ENCODE measurements at places on chromosomes 2 and 18.

DNA sequence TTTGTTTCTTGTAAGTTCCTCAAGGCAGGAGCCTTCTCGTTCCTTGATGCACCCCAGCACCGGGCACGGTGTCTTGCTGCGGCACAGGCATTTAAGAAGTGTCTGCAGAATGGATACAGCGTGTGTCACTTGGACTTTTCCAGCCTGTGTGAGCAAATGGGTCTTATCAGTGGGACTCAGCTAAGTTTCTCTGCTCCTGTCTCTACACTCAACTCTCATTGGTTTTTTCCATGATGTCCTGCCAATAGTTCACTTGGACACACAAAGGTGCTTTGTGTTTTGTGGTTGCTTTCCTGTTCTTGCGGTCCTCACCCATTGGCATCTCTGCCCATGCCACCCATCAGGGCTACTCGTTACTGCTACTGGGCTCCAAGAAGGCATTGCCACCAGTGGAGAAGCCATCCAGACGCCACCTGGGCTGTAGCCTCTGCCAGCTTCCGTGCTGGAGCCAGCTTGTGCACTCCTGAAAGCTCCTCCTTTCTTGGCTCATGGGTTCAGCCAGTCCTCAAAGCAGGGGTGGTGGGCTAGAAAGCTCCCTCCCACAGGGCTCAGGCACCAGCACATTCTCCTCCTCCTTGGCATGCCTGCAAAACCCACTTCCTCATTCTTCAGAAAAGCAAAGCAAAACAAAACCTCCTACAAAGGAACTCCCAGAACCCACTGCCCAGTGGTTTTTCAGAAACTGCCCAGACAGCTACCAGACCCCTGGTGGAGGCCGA, 41.4 kb downstream of the IL1R2 start:
- peak; percentile 98 for DNase-seq

GRCh38 chr2:218166791-218167190, at the start of gene CXCR1:
Gene CXCR1 (minus strand): TSS chr2:218166962. CDS start chr2:218165211, 1,751 bp downstream.
- DNase-seq, result no peak

- no peak for DNase-seq
These were observed 97.8 kb downstream of the ASB1 start for GRCh38 chr2:238524426-238524983.

DNA sequence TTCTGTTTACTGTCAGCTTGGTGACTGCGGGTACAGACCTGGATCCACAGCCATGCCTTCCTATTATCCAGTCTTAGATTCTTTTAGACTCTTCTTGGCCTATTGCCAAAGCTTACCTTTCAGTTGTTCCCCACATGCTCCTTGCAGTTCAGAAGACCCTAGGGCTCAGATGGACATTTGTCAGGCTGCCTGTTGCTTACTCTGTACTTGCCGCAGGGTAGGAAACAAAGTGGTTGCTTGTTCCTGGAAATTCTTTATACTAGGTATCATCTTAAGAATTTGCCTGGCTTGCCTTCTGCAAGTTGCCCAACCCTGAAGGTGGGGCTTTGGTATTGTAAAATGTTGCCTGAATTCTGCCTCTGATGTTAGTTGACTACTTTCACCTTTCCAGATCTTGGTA, 24.4 kb downstream of the CD28 start:
- no peak for DNase-seq

GRCh38 chr2:141554810-141555209, 576.0 kb downstream of the LRP1B start:
- DNase-seq, result peak; percentile 64

DNA sequence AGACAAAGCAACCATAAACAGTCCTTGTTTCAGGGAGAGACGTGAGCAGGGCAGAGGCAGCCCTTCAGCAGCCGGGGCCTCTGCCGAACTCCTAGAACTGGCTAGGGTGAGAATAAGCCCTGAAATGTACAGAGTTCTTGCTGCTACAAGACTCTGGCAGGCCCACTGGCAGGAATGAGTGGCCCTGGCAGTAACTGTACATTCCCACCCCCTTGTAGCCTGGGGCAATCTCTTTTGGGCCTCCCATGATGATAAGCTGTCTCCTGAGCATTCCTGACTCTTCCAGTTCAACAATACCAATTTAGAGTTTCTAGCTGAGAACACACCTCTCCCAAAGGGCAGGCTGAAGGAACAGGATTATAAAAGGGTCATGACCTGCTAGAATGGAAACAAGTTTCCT, 54.3 kb downstream of the HAUS1 start:
- DNase-seq, result no peak
